ENCODE measurements at places on chromosomes 3 and 15.

- no peak for DNase-seq
These were observed 34.2 kb downstream of the BLM start for GRCh38 chr15:90751300-90751825.

DNA sequence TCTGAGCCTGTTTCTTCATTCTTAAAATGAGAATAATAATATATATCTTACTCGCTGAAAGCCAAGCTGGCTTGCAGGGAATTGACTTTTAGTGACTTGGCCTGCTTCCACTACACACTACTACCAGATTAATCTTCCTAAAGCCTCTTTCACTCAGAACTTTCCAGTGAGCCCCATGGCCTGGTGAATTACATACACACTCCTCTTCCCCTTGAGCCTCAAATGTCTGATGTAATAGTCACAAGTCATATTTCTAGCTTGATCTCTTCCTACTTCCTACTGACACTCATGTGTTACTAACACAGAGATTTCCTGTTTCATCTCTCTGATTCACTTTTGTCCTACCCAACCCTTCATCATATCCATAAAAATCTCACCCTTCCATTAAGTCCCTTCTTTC, 82.7 kb upstream of the SOX2 start:
- no peak for DNase-seq

DNA sequence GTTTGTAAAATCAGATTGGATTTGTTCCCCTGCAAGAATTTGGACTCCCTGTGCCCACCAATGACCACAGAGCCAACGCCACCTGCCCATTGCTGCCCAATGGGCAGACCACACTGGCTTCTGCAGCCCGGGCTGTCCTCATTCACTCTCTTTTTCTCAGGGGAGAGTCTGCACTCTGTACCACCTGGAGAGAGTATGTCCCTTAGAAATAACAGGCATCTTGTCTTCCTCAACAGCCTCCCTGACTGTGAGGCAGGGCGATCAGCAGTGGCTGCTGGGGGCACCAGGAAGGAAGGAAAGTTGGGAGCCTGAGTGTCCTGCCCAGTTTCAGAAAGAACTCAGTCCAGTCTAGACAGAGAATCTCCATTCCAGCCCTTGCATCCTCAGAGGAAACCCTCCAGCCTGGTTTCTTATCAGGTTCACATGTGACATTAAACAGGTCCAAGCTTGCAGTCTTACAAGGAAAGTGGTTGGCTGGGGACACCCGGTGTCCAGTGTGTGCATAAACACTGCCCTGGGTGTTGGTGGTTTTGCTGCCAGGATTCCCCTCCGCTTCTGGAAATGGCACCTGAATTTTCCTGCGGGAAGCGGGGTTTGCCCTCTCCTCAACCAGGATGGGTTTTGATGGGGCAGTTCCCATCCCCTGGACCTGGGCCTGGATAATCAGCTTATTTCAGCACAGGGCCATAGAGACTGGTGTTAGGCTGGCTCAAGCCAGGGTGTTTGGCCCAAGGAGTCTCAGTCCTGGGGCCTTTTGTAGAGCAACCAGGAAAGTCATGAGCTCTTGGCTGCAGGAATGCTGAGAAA, 37.2 kb downstream of the SSUH2 start:
- DNase-seq, result peak; percentile 56

DNA sequence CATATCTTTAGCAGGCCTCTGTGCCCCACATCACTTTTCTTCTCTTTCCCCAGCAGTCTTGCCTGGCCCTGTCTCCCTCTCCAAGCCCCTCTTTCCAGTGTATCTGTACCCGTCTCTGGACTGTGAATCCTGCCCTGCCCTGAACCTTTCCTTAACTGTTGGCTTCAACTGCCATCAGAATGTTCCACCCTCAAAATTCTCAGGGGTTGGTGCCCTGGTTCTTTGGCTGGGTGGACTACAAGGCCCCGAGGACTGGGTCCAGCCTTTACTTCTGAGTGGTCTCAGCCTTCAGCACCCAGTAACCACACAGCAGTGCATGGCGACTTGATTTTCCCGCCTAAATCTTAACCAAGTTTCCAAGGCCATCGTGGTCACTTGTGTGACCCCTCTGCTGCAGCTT, 333.5 kb upstream of the RGMA start:
- DNase-seq, result no peak

DNA sequence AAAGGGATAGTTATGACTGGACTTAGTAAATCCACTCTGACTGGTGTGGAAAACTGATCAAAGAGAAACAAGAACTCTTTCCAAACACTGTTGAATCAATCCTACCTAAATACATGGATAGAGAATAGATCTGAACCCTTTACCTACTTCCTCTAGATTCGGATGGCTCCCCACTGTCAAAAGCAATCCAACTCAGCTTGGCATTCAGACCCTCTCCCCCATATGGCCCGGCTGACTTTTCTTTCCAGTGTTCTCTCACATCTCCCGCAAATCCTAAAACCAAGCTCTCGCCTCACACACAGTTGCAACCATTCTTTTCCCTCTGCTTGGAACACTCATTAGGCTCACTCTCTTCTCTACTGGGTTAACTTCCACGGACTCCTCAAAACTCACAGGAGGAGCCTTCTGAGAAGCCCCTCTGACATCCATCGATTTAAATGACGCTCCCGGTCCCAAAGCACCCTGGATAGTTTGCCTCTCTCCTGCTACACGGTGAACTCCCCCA, 639 bp downstream of the SPICE1 start:
- no peak for DNase-seq

GRCh38 chr15:41079717-41080116, 36.4 kb downstream of the INO80 start:
- no peak for DNase-seq

DNA sequence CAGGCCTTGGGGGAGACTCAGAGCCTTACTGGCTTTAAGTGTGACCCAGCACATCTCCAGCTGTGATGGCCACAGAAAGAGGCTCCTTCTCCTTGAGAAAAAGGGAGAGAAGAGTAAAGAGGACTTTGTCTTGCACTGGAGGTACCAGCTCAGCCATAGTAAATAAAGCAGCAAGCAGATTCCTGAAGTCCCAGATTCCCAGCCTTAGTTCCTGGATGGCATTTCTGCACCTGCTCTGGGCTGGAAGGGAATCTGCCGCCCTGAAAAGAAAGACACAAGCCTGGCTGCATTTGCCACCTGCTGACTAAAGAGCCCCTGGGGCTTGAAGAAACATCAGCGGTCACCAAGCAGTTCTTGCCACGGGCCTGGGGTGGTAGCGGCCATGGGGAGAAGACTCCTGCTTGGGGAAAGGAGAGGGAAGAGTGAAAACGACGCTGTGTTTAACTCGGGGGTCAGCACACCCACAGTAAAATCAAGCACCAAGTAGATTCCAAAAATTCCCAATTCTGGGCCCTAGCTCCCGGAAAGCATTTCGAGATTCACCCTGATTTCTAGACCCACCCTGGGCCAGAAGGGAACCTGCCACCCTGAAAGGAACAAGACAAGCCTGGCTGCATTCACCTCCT, 24.2 kb upstream of the TNK2 start:
- no peak for DNase-seq

GRCh38 chr15:60762167-60762566, 283.2 kb upstream of the ICE2 start:
- DNase-seq, result no peak

GRCh38 chr3:4835616-4836043, 143.6 kb upstream of the BHLHE40 start:
- DNase-seq, result no peak

DNA sequence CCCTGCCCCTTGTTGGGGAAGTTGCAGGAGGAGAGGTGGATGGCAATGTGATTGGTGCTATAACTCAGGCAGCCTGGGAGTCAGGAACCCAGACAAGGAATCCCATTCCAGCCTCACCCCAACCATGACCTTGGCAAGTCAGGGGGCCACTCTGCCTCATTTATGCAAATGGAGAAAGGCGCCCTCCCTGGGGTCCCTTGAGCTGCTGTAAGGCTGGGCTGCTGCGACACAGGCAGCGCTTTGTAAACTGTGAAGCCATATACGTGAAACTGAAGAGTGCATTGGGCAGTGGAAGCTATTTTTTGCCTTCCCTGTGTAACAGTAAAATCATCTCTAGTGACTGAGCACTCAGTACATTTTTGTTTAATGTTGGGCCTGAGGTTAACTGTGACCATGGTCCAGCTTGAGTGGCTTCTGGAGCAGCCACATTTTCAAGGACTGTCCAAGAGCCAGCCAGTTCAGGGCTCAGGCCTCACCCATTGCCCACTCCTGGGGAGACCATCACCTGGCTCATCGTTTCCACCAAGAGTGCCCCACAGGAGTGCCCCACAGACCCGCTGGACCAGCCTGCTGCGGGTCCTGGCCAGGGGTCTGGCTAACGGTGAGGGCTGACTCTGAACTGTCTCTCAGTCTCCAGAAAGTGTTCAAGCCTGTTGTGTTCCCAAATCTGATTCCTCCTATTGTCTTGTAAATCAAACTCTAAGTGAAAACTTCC, 27.9 kb downstream of the KIF7 start:
- DNase-seq, result no peak

DNA sequence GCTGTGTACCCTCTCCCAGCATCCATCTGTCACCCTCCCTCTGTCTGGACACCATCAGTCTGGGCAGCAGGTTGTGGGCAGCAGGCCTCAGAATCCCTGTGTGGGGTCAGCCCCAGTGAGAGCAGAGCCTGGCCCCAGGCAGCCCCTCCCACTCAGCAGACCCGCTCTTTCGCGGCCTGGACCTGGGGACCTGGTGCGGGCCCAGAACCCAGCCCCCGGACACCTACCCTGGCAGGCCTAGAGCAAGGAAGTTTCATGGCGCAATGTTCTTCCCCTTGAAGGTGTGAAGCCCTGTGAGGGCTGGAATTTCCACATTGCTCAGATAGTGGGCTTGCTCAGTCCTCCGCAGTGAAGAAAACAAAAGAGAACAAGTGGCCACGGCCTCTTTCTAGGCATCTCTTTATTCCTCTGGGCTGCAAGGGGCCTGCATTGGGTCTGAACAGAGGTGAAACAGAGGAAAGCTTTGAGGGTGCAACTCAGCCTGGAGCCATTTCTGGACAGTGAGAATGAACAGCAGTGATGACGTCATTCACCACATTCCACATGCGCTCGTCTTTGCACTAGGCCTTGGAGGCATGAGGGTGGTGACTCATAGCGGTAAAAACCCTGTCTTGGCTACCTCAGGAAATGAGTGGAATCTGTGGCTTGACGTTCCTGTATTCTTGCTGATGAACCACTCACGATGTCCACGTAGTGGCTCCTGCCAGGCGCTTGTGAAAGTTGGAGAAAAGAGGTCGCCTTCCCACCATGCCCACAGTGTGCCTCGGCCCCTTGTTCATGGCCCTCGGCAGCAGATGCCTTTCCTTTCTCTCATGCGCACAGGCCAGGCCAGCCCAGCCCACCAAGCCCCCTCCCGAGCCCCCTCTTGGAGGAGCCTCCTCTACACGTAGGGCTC, 66.1 kb downstream of the SLC30A4 start:
- peak; percentile 94 for DNase-seq

DNA sequence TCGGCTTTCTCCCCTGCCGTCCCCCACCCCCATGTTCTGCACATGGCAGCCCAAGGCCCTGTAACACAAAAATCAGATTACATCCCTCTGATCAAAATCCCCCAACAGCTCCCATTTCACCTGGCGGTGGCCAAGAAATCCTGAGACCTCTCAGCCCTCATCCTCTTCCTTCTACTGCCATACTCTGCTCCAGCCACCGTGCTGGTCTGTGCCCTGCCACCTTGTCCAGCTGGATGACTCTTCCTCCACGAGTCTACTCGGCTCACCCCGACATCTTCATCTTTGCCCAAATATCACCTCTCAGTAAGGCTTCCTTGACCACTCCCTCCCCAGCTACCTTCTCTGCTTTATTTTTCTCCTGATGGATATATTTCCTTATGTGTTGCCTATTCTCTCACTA, 3.1 kb downstream of the CCDC51 start:
- DNase-seq, result no peak

All from adrenal gland (tissue), 19 donors.